ENCODE measurements at places on chromosomes 4 and X. TPM values are rescaled to one million over a fixed set of nuclear protein-coding genes. Genes with fewer than 3 reads are reported as not detected.

Gene USP17L12
- total RNA-seq: not detected

Gene CLTRN
- 1.9 TPM for total RNA-seq

Gene SLC25A43
- 3.9 TPM for total RNA-seq

GRCh38 chr4:183140911-183141320 lies 41.9 kb downstream of the WWC2 start:
- H3K36me3 ChIP-seq: no peaks in the 10 kb centered on the region
- H3K4me3 ChIP-seq: no peak overlapping the region
- no peak for DNase-seq

DNA sequence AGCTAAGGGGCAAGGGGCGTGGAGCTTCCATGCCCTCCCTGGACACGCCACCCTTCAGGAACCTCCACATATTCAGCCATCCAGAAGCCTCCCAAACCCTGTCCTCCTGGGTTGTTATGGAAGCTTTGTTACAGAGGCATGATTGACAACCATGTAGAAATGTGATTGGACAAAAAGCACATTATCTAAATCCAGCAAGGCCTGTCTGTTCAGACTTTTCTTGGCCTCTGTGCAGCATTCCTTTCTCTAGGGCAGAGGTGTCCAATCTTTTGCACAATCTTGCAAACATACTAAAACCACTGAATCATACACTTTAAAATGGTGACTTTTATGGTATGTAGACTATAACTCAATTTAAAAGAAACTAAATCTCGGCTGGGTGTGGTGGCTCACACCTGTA lies 12.7 kb downstream of the STEEP1 start:
- no peaks in the 10 kb centered on the region for H3K27me3 ChIP-seq
- no peak overlapping the region for H3K27ac ChIP-seq
- H3K36me3 ChIP-seq: no peaks in the 10 kb centered on the region
- DNase-seq: no peak
- H3K4me1 ChIP-seq: no peaks in the 10 kb centered on the region
- no peak overlapping the region for H3K4me3 ChIP-seq

DNA sequence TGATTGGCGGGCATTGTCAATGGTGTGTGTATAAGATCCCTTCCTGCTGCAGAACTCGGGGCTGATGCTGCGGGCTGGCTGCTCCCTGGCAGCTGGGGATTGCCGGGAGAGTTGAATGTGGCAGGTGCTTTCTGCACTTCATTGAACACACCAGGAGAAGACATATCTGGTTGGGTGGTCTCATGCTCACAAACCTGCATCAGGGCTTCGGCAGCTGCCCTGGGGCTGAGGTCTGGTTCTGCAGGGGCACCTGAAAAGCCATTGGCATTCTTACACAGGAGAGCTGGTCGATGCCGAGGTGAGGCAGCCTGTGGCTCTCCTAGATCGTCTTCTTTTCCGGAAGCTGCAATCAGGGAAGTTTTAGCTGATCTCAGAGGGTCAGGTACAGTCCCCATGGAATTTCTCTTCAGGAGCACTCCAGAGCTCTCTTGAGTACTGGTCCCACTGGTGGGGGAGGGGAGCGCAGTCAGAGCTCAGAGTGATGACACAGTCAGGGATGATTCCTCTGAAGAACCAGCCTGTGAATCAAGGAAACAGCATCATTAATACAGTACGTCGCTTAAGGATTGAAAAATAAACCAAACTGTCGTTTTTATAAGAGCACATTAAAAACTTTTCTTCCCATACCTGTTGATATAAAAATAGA lies 57.8 kb downstream of the GPRIN3 start:
- H3K4me1 ChIP-seq: no peaks in the 10 kb centered on the region
- no peak overlapping the region for H3K4me3 ChIP-seq
- H3K36me3 ChIP-seq: no peaks in the 10 kb centered on the region

GRCh38 chrX:21989384-21989783 lies 42.7 kb upstream of the PHEX start:
- H3K4me1 ChIP-seq: no peaks in the 10 kb centered on the region
- no peak overlapping the region for H3K4me3 ChIP-seq
- no peak overlapping the region for H3K27ac ChIP-seq
- H3K36me3 ChIP-seq: no peaks in the 10 kb centered on the region
- no peaks in the 10 kb centered on the region for H3K27me3 ChIP-seq

DNA sequence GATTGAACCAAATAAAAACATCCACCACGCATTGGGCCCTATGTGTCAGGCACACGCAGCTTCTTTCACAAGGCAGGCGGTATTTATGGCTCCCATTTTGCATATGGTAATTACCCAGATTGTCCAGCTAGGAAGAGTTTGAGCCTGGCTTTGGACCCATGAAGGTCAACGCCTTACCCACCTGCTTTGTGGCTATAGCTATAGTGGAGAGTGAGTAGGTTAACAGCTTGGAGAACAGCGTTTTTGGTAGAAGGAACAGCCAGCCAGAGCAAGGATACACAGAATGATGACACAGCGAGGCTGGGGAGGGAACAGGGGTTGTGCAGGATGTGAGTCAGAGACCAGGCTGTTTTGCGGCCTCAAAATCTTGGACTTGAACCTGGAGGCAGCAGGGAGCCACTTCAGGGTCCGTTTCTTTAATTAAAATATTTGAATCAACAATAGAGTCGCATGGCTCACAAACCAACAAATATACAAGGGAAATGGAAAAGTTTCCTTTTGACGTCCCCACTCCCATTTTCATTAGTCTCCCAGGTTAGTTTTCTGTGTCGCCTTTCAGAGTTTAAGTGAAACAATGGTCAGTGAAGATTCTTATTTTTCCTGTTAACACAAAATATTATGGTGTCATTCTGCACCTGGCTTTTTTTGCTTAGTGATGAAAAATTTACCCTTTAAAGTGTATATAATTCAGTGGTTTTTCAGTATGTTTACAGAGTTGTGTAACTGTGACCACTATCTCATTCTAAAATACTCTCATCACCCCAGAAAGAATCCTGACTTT lies 118.2 kb upstream of the STX18 start:
- no peak overlapping the region for H3K4me3 ChIP-seq
- no peak overlapping the region for H3K27ac ChIP-seq
- no peak for DNase-seq

- no peaks in the 10 kb centered on the region for H3K4me1 ChIP-seq
- H3K4me3 ChIP-seq: no peak overlapping the region
- no peak for DNase-seq
- no peaks in the 10 kb centered on the region for H3K27me3 ChIP-seq
- H3K27ac ChIP-seq: no peak overlapping the region
- H3K36me3 ChIP-seq: no peaks in the 10 kb centered on the region
Observed at GRCh38 chr4:108320061-108320460, 151.3 kb upstream of the LEF1 start.

All from testis (tissue), 5 donors.